Mesenteric fat pad (tissue), 1 donor: ENCODE measurements at places on chromosomes 2 and 18. TPM values are rescaled to one million over a fixed set of nuclear protein-coding genes. Genes with fewer than 3 reads are reported as not detected.
A peak's percentile ranks its signal among the peaks of the same experiment; 100 is the strongest.

- no peak for DNase-seq
Measured at GRCh38 chr2:134367213-134367612, 113.3 kb downstream of the MGAT5 start.

MOGAT1 gene
- total RNA-seq = 0.74 TPM

DNA sequence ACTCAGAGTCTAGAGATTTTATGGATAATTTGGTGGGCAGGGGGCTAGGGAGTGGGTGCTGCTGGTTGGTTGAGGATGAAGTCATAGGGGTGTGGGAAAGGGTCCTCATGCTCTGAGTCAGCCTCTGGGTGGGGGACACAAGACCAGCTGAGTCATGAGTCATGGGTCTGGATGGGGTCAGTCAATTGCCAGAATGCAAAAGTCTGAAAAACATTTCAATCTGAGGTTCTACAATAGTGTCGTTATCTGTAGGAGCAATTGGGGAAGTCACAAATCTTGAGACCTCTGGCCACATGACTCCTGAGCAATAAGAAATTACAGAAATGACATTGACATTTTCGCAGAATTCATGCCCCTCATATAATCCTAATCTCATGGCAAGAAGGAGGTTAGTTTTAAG is 15.1 kb downstream of the NMS start:
- no peak for DNase-seq

DNA sequence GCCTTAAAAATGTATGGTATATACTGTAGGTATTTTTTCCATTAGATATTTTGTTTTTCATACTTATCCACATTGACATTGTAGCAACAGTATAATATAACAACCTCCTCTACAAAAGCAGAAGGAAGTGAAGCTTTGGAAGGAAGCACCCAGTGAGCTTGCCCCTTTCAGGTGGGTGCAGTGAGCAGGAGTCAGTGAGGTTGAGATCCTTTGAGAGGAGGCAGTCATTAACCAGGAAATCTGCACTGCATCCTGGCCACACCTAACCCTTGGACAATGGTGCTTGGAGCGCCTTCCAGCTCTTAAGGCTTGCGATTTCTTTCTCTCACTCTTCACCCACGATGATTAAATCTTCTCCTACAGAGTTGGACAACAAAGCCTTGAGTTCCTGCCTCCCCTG is 13.9 kb downstream of the IL37 start:
- no peak for DNase-seq

GRCh38 chr2:242013771-242014170 is 144.2 kb downstream of the RTP5 start:
- peak; percentile 68 for DNase-seq

DNA sequence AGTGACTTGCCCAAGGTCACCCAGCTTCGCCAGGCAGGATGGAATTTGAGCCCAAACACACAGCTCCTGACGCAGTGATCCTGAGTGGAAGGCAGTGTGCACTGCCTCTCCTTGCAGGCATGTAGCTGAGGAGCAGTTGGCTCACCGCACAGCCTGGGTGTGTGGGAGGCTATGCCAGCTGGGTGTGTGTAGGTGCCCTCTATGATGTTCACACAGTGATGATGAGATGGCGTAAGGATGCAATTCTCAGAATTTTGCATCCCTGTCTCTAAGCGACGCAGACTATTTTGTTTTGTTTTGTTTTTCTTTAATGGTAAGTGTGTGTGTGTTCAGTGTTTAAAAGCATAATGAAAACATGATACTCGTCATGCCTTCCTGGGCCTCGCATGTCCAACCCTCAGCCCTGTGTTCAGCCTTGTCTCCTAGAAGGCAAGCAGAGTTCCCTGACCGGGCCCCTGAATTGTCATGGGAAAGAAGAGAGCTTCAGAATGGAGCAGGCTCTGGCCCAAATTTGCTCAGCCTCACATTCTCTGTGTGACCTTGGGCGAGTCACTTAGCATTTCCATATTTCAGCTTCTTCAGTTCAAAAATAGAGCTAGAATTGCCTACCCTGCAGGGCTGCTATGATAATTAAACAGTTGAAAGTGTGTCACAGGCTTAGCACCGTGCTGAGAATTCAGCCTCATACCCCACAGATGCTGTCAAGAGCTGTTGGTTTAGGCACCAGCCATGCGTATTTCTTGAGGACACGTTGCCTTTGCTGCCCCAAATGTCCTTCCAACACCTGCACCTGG is 603.6 kb upstream of the RAB6C start:
- no peak for DNase-seq

GRCh38 chr2:30934066-30934465 is 126.8 kb upstream of the CAPN13 start:
- no peak for DNase-seq

DNA sequence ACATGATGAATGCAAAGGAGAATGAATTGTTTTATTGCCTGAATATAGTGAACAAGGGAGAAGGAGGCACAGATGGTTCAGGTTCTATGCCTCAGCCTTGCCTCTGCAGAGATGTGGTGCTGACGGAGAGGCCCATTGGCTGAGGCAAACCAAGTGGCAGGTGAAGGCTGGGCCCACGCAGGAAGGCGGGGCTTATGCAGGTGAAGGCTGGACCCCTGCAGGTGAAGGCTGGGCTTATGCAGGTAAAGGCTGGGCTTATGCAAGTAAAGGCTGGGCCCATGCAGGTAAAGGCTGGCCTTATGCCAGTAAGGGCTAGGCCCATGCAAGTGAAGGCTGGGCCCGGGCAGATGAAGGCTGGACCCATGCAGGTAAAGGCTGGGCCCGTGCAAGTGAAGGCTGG is 414.7 kb downstream of the LRATD1 start:
- DNase-seq = no peak

GALNT13 gene
- 3.1 TPM for total RNA-seq

DNA sequence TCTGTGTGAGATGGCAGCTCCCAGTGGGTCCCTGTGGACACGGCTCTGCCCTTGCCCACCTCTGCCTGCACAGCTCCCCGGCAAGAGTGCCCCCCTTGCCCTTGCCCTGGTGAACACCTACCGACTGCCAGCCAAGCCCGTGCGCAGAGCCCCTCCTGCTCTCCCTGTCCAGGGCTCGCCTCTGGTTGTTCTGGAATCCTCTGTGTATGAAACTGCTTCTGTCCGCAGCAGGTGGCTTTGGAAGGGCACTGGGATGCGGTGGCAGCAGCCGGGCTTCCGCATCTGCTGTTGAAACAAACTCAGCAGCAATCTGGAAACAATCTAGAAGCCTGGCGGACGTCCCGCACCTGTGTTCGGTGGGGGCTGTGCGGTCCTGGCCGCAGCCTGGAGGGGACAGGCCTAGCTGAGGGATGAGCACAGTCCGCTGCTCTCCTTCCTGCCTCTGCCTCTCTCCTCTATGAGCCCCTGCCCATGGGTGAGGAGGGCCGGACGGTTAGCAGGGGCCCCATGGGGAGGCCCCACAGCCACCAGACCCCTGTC is 34.0 kb upstream of the KLF11 start:
- no peak for DNase-seq

- no peak for DNase-seq
Measured at GRCh38 chr18:35143622-35144596, 96.9 kb upstream of the ZNF397 start.

- no peak for DNase-seq
Measured at GRCh38 chr2:27956888-27957287, 66.4 kb downstream of the BABAM2 start.

- DNase-seq = no peak
Measured at GRCh38 chr2:132567682-132568081, 102.3 kb downstream of the LYPD1 start.

CNRIP1 gene
- total RNA-seq = 31.6 TPM
